ENCODE measurements at places on chromosomes 11 and 22.
A peak's percentile ranks its signal among the peaks of the same experiment; 100 is the strongest.

- DNase-seq = no peak
Observed at GRCh38 chr11:66178183-66178582, 90.3 kb upstream of the RAB1B start.

DNA sequence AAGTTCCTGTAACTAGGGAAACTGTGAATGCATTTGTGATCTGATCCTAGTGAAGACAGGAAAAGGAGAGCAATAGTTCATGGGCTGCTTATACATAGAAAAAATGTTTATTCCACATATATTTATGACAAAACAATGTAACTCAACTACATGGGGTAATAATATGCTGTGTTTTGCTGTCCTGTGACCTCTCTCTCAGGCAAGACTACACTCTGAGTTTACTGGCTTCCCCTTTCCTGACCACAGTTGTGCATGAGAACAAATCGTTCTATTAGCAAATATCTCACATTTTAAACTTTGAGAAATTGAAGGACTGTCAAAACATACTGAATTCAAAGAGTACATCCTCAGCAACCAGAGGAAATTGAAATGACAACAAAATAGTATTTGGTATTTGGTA is 161.9 kb upstream of the TRPC6 start:
- no peak for DNase-seq

DNA sequence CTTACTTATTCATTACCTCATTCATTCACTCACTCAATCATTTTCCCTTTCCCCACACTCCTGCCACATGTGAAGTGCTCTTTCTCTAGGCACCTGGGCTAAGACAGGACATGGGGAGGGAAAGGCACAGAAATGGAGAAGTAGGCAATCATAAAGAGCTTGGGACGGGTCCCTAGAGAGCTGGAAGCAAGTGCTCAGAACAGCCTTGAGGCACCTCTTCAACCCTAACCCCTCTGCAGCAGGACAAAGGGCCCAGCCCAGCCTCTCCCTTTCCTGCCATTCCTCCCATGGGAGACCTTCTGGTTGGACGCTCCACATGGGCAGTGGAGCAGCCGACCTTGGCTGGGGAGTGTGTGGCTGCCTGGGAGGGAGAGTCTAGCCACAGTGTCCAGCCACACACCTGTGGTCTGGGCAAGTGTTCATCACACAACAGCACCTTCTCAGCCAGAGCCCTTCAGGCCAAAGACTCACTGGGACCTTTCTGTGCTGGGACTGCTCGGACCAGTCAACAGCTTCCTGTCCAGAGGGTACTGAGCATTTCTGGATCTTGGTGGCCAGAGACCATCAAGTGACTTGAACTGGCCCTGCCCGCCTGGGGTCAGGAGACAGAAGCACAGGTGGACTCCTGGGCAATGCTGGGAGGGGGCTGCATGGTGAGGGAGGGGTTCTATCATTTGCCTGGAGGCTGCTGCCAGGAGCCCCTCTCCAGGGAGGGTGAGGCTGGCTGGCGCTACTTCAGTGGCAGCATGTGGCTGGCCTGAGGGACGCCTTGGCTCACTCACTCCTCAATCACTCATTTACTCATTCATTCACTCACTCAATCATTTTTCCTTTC is 1.0 kb upstream of the MUC5AC start:
- no peak for DNase-seq

- peak; percentile 81 for DNase-seq
Observed at GRCh38 chr22:50274311-50274710, 4.1 kb upstream of the MAPK11 start.

GRCh38 chr11:19696904-19697303 is 15.7 kb upstream of the NAV2 start:
- DNase-seq = no peak

- DNase-seq = no peak
Observed at GRCh38 chr11:33844236-33844635, 47.6 kb downstream of the LMO2 start.

GRCh38 chr22:36540867-36541642 is 12.1 kb upstream of the EIF3D start:
- no peak for DNase-seq

GRCh38 chr22:23570681-23571080 is 9.4 kb downstream of the IGLL1 start:
- no peak for DNase-seq

GRCh38 chr11:121467471-121467870 is 14.7 kb upstream of the SORL1-AS1 start:
- no peak for DNase-seq
